Spleen (tissue), 13 donors: ENCODE measurements at places on chromosomes 1 and 21.

DNA sequence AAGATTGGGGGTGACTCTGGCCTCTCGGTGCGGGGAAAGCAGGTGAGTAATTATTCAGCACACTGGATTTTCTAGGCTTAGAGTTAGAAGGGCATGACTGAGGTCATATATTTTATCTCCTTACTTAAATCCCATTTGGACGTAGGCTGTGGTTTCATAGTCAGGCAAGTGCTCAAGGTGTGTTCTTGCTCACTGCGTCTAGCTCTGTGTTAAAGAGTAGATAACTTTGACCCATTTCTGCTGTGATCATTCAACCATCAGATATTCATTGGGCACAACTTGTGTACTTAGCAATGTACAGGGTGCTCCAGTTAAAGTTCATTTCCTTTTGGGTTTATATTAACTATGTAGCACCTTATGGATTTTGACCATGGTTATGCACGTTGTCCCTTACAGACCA lies 14.6 kb downstream of the PFKFB2 start:
- no peak for DNase-seq
- H3K36me3 ChIP-seq, result peaks cover 58% of the 10 kb centered on the region
- peaks cover 4% of the 10 kb centered on the region for H3K4me1 ChIP-seq

DNA sequence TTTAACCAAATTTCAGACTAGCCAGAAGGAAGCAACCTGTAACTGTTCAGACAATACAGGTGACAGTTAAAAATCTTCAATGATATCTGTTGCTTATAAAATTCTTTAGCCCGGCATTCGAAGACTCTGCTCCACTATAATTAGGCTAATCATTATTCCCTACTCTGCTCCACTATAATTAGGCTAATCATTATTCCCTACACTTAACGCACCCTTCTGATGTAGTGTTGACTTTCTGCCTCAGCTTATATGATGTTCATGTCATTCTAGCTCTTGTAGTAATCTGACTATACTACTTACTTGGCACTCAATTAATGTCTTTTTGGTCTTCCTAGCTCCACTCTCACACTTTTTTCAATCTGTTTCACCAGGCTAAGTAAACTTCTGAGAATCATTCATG lies 13.3 kb downstream of the TESK2 start:
- H3K36me3 ChIP-seq, result no peaks in the 10 kb centered on the region
- no peak overlapping the region for H3K27ac ChIP-seq
- H3K4me1 ChIP-seq, result peaks cover 33% of the 10 kb centered on the region
- H3K27me3 ChIP-seq, result no peaks in the 10 kb centered on the region

DNA sequence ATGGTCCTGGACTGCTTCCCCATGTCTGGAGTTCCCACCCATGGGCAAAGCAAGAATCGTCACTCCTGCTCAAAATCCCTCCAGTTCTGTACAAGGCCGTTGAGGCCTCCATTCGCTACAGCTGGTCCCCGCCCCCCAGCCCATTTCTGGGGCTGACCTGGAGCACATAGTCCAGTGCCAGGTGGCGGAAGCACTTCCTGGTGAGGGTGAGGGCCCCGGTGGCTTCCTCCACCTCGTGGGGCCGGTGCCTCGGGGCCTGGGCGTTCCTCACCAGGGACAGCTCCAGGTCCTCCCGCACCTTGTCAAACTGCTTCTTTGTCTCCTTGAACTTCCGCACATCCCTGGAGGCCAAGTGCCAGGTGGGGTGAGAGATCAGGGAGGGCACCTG lies 7.4 kb downstream of the ACAP3 start:
- DNase-seq, result no peak
- no peaks in the 10 kb centered on the region for H3K27me3 ChIP-seq
- H3K27ac ChIP-seq, result no peak overlapping the region
- peaks cover 5% of the 10 kb centered on the region for H3K36me3 ChIP-seq
- H3K4me1 ChIP-seq, result peaks cover 33% of the 10 kb centered on the region

- H3K36me3 ChIP-seq, result peaks cover 18% of the 10 kb centered on the region
- no peak overlapping the region for H3K27ac ChIP-seq
- no peak overlapping the region for H3K4me3 ChIP-seq
- peaks cover 68% of the 10 kb centered on the region for H3K4me1 ChIP-seq
- DNase-seq, result no peak
- no peaks in the 10 kb centered on the region for H3K27me3 ChIP-seq
These were observed 1.4 kb upstream of the POFUT2 start for GRCh38 chr21:45289134-45289533.

- DNase-seq, result no peak
- H3K4me3 ChIP-seq, result no peak overlapping the region
- H3K27ac ChIP-seq, result no peak overlapping the region
- no peaks in the 10 kb centered on the region for H3K36me3 ChIP-seq
- no peaks in the 10 kb centered on the region for H3K4me1 ChIP-seq
These were observed 192.2 kb downstream of the FASLG start for GRCh38 chr1:172851077-172851476.

DNA sequence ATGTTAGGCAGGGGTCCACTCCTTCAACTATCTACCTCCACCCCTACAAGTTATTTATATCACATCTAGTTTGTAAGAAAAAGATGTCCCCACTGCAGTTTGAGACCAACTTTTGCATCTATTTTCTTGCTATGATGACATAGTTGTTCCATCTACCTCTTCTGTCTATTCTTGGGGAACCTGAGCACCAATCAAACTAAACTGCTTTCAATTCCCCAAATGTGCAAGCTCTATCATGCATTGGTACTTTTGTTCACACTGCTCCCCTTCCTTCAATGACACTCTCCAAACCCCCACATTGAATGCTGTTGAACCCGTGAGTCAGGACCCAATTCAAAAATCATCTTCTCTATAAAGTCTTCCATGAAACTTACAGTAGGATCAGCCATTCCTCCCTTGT lies 16.0 kb upstream of the FRRS1 start:
- no peak overlapping the region for H3K4me3 ChIP-seq
- H3K27ac ChIP-seq, result no peak overlapping the region
- no peaks in the 10 kb centered on the region for H3K27me3 ChIP-seq

DNA sequence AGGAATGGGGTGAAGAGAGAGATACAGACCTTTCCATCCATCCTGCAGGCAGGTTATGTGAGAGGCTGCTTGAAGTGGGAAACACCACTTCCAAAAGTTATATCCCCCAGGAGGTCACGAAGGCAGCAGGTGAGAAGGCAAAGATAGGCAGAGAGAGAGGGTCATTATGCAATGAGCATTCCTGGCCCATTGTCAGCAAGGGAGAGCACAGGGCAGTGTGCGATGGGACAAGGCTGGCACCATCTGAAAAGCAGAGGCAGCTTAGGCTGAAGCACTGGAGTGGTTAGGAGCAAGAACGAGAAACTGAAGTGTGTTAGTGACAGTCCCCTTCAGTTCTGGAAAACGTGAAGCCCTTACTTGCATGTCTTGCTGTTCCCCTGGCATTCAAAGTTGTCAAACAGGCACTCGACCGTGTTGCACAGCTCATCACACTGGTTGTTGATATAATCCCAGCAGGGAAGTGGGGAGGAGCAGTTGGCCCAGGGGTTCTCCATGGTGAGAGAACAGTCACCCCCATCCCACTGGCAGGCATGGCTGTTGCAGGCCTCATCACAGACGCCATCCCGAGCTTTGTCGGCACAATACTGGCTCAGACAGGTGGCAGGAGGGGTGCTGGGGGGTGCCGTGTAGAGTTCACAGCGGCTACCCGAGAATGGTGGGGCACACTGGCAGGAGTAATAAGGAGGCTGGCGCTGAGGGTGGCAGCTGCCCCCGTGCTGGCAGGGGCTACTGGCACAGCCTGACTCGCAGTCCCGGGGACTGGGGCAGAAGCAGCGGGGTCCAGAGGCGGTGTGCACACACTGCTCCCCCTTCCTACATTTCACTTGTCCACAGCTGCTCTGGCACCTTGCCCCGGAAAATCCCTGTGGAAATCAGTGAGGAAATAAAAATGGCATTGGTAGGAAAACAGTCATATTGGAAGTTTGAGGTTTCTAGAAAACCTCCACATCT lies 28.9 kb upstream of the ADAM30 start:
- H3K36me3 ChIP-seq, result peaks cover 100% of the 10 kb centered on the region
- H3K4me3 ChIP-seq, result no peak overlapping the region
- no peak for DNase-seq
- no peaks in the 10 kb centered on the region for H3K4me1 ChIP-seq
- H3K27ac ChIP-seq, result no peak overlapping the region
- H3K27me3 ChIP-seq, result no peaks in the 10 kb centered on the region

- no peak overlapping the region for H3K27ac ChIP-seq
- DNase-seq, result no peak
- H3K4me1 ChIP-seq, result no peaks in the 10 kb centered on the region
- H3K4me3 ChIP-seq, result no peak overlapping the region
- no peaks in the 10 kb centered on the region for H3K27me3 ChIP-seq
These were observed 4.5 kb downstream of the GUCA2B start for GRCh38 chr1:42157667-42158066.

GRCh38 chr1:112230232-112230631 lies 165.8 kb upstream of the CTTNBP2NL start:
- no peaks in the 10 kb centered on the region for H3K4me1 ChIP-seq
- H3K36me3 ChIP-seq, result no peaks in the 10 kb centered on the region
- no peak for DNase-seq
- peaks cover 5% of the 10 kb centered on the region for H3K27me3 ChIP-seq
- no peak overlapping the region for H3K27ac ChIP-seq

DNA sequence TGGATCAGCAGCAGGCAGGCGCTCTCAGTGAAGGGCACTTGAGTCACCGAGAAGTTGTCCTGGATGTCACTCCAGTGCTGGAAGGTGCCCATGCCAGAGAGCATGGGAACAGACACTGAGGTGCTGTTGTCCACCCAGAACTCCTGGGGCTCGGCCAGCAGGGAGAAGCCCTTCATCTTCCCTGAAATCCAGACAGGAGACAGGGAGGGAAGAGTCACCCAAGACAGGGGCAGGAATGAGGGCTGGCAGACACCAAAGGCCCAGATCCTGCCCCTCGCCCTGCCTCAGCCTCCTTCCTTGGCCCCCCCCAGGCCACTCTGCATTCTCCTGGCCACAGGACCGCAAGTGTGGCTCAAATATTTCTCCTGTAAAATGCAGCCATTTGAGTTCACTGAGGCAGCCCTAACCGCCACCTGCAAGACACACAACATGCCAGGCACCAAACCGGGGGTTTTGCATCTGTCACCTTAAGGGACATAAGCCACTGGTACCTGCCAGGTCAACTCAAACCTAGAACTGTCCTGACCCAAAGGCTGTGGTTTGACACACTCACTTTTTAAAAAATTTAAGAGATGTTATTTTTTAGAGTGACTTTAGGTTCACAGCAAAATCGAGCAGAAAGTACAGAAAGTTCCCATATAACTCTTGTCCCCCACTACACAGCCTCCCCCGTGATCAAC lies 7.8 kb downstream of the AGT start:
- H3K4me3 ChIP-seq, result no peak overlapping the region
- no peak overlapping the region for H3K27ac ChIP-seq
- no peaks in the 10 kb centered on the region for H3K4me1 ChIP-seq
- H3K36me3 ChIP-seq, result no peaks in the 10 kb centered on the region
- no peak for DNase-seq
- H3K27me3 ChIP-seq, result peaks cover 6% of the 10 kb centered on the region

GRCh38 chr21:38538353-38538752 lies 40.1 kb upstream of the ERG start:
- no peaks in the 10 kb centered on the region for H3K36me3 ChIP-seq
- H3K4me3 ChIP-seq, result no peak overlapping the region
- no peak overlapping the region for H3K27ac ChIP-seq
- no peaks in the 10 kb centered on the region for H3K4me1 ChIP-seq
- H3K27me3 ChIP-seq, result no peaks in the 10 kb centered on the region
- DNase-seq, result no peak

- no peaks in the 10 kb centered on the region for H3K27me3 ChIP-seq
- DNase-seq, result no peak
- H3K4me1 ChIP-seq, result peaks cover 35% of the 10 kb centered on the region
These were observed 233.5 kb upstream of the SGIP1 start for GRCh38 chr1:66300280-66300971.

GRCh38 chr1:182785181-182785580 lies 4.4 kb upstream of the NPL start:
- no peak for DNase-seq
- H3K36me3 ChIP-seq, result no peaks in the 10 kb centered on the region
- no peak overlapping the region for H3K4me3 ChIP-seq
- no peak overlapping the region for H3K27ac ChIP-seq

DNA sequence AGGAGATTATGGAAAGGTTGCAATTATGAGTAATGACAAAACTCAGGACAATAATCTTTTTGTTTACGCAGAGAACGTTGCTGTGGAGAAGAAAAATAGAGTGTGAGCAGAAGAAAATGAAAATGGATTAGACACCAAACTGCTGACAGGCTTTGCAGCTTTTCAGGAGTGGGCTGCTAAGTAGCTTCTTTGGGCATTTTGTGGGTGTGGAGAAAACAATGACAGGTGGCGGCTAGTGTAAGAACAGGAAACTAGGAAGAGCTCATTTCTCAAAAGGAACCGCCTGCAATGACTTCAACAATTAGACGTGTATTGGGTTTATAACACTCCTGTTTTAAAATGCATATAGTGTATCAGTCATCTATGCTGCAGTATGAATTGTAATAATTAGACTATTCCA lies 18.3 kb upstream of the PALMD start:
- no peaks in the 10 kb centered on the region for H3K27me3 ChIP-seq
- H3K27ac ChIP-seq, result no peak overlapping the region
- no peak overlapping the region for H3K4me3 ChIP-seq
- H3K36me3 ChIP-seq, result no peaks in the 10 kb centered on the region

- H3K4me3 ChIP-seq, result no peak overlapping the region
- H3K36me3 ChIP-seq, result no peaks in the 10 kb centered on the region
- DNase-seq, result no peak
- H3K4me1 ChIP-seq, result no peaks in the 10 kb centered on the region
- no peaks in the 10 kb centered on the region for H3K27me3 ChIP-seq
These were observed 60.1 kb upstream of the FAM89A start for GRCh38 chr1:231099996-231100767.

DNA sequence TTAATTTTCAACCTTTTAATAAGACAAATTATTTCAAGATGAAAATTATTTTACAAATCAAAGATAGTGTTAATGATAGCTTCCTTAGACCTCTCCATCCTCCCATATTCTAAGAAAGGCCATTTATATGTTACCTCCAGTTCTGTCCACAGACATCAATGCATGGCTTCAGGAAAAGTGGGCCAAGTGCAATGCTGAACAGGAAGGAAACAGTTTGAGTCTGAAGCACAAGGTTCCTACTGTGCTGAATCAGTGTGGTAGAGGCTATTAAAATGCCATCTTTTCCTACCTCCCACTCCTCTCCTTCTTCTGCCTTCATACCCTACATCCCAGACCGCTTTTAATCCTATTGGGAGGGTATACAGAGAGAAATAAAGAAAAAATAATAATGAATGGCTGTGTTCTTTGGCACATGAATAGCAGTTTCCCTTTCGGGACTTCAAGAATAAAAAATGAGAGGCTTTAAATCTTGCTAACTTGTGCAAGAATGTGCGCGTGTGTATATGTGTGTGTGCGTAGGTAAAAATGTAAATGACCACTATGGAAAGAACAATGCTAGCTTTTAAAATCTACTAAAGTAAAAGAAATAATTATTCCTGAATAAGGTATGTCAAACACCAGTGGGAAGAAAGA lies 62.6 kb upstream of the C1orf105 start:
- H3K27me3 ChIP-seq, result no peaks in the 10 kb centered on the region
- H3K27ac ChIP-seq, result peak overlapping the region; percentile 84
- no peaks in the 10 kb centered on the region for H3K36me3 ChIP-seq
- peaks cover 45% of the 10 kb centered on the region for H3K4me1 ChIP-seq
- H3K4me3 ChIP-seq, result peak overlapping the region; percentile 11
